ENCODE measurements at places on chromosomes 7 and 10.

GRCh38 chr7:25624833-25625232 is 396.5 kb upstream of the NPVF start:
- DNase-seq: peak; percentile 60

- DNase-seq: no peak
These were observed 73.4 kb downstream of the VSTM2A start for GRCh38 chr7:54615537-54615936.

GRCh38 chr10:124524991-124525653 is 63.5 kb downstream of the LHPP start:
- no peak for DNase-seq

DNA sequence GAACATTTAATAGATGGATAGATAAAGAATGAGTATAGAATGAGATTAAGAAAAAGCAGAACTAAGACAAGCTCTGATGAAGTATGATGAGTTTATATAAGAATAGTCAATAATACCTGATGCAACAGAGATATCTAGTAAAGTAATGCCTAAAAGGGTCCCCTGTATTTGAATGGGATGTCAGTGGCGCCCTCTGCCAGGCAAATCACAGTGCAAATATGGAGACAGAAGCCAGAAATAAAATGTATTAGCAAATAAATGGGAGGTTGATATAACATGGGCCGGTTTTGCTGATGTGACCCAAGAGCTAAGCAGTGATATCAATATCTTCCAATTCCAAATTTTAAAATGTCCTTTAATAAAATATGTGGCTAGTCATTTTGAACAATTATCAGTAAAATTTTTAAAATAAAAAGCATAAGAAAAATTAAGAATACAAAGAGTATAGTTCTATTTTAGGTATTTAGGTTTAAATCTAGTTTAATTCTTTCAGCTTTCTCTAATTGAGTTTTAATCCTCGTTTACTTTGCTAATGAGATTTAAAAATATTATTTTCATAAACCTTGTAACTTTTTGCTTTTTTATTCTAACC is 62.6 kb downstream of the ADK start:
- DNase-seq: no peak

GRCh38 chr10:30114881-30115625 is 55.7 kb upstream of the JCAD start:
- DNase-seq: no peak

DNA sequence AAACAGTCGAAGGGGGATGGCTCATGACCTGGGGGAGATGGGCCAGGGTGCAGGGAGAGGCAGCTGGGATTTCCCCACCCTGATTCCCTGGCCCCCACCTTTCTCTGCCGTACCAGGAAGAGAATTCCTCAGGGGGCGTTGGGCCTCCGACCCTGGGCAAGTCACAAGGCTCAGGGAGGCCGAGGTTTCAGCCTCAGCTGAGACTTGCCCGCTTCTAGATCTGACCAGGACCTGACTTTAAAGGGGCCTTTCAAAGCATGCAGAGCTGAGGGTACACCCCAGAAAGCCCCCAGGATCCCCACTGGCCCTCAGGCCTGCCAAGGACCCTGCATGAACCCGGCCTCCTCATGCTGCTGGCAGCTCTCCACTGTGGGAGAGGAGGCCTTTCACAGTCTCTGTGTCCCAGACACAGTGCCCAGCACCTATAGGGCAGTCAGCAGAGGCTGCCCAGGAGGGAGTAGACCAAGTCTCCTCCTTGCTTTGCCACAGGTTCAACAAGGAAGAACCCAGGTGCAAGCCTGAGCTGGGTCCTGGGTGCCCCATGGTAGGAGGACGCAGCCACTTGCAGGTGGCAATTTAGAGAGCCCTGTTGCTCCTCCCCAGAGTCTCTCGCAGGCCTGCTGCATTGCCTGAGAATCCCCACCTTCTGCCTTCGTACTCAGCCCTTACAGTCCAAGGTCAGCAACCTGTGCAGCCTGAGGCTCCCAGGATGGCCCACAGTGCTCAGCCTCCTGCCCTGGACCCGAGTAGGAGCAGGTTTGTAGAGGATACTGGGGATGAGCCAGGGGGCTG is 89.3 kb downstream of the CHST15 start:
- DNase-seq: no peak

- no peak for DNase-seq
These were observed 166.5 kb downstream of the TMEM26 start for GRCh38 chr10:61286686-61287085.

GRCh38 chr7:140992422-140992821 is 22.3 kb downstream of the MRPS33 start:
- no peak for DNase-seq

DNA sequence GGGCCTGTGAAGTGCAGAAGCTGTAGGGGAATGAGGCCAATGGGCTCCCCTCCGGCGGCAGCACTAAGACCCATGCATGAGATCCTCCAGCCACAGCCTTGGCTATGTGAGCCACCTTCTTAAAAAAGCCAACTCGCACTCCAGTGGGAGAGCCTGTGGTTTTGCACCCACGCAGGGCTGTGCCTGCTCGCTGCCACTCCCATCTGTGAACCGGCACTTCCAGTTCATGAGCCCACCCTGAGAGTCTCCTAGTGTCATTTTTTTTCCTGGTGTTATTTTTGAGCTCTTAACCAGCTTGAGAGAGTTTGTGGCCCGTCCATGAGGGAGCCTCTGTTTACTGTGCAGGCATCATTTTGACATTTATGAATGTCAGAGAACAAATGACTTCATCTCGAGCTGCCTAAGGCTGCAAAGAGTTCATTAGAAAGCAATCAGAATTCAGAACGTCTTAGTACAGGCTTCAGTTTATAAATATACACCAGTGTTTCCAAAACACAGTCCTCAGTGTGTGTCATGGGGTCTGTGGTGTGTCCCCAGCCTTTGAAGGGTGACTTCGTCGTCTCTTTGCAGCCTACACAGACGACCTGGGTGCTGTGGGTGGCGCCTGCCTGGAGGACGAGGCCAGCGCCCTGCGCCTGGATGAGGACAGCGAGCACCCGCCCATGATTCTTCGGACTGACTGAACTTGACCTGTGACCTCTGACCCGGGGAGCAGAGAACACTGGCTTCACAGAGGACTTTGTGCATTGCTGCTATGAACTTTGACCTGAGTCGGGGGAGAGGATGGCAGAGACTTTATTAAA is 40.4 kb downstream of the WIPI2 start:
- no peak for DNase-seq

GRCh38 chr10:119361037-119361436 is 153.7 kb downstream of the GRK5 start:
- no peak for DNase-seq

DNA sequence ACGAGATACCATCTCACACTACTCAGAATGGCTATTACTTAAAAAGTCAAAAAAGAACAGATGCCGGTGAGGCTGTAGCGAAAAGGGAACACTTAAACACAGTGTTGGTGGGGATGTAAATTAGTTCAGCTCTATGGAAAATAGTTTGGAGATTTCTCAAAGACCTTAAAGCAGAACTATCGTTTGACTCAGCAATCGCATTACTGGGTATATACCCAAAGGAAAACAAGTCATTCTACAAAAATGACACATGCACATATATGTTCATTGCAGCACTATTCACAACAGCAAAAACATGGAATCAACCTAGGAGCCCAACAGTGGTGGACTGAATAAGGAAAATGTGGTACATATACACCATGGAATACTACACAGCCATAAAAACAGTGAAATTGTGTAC is 56.9 kb downstream of the SAMD9 start:
- DNase-seq: no peak

DNA sequence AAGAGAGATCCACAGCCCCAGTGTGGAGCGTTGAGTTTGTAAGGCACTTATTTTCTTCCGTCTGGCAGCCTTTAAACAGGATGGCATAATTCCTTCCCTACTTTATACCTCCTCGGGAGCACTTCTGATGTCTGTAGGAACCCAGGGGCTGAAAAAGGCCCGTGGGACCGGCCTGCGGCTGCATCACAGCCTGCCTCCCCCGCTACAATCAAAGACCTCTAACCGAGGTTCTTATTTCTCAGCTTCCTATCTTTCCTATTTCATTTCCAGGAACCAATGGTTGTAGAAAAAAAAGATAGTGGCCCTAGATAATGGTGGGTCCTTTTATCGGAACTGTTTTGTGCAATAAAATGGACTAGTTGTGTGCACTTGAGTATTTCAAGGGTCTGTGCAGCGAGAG is 4.1 kb upstream of the CTBP2 start:
- DNase-seq: no peak

DNA sequence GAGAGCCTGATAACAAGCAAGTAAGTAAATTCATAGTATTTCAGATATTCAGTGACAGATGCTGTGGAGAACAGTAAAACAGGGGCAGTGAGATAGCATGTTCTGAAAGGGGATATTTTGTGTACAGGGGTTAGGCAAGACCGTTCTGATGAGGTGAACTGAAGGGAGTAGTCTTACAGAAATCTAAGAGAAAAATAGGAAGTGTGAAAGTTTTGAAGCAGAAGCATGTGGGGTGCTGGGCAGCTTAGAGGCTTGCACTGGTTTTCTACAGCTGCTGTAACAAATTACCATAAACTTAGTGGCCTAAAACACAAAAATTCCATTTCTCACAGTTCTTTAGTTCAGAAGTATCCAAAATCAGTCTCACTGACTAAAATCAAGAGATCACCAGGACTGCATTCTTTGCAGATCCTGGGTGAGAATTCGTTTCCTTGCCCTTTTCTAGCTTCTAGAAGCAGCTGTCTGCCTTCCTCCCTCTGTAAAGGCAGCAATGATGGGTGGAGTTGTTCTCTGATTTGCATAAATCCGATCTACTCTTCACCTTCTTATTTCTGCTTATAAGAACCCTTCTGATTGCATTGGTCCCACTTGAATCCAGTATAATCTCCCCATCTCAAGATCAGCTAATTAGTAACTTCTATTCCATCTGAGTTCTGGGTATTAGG is 7.5 kb upstream of the KLF14 start:
- no peak for DNase-seq

DNA sequence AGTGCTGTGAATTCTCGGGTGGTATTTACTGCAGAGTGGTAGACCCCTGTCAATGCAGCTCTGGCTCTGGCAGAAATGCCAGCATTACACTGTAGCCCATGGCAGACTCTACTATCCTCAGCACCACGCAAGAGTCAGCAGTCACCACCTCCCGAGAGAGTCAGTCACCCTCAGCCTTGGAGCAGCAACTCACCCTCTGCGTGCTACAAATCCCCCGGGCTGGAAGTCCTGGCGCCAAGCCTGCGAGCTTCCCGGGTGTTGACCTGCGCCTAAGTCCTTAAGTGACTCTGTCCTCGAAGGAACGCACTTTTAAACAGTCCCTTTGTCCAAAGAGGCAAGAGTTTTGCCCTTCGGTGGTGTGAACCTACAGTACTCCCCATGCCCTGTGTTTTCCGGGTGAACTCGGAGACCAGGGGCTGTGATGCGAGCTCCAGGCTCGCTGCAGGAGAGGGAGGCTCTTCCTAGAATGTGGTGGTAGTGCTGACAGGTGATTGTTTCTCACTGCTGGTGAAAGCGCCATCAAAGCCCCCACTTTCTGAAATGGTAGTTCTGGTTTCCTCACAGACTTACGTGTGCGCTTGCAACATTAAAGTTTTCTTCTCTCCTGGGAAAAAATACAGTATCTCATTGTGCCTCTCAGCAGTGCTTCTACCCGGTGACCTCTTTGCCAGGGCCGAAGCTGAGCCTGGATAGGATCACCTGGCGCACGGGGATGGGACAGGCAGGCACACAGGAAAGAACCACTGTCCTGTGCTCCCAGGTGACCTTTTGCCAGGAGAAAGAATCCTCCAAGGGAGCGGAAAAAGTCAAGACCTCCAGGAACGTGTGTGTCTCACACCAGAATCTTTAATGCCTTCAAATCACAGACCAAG is 33.1 kb upstream of the MBL2 start:
- DNase-seq: no peak

- no peak for DNase-seq
These were observed 78.8 kb downstream of the COL13A1 start for GRCh38 chr10:69880301-69881081.

DNA sequence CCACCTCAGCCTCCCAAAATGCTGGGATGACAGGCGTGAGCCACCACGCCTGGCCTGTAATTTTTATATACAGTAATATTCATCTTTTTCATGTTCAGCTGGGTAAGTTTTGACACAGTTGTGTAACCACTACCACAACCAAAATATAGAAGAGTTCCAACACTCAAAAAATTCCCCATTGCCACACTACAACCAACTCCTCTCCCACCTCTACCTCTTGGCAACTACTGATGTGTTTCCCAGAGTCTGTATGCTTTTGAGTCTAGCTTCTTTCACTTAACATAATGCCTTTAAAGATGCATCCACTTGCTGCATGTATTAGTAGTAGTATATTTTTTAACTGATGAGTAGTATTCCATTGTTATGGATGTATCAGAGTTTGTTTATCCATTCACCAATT is 90.7 kb downstream of the SRPK2 start:
- DNase-seq: no peak

DNA sequence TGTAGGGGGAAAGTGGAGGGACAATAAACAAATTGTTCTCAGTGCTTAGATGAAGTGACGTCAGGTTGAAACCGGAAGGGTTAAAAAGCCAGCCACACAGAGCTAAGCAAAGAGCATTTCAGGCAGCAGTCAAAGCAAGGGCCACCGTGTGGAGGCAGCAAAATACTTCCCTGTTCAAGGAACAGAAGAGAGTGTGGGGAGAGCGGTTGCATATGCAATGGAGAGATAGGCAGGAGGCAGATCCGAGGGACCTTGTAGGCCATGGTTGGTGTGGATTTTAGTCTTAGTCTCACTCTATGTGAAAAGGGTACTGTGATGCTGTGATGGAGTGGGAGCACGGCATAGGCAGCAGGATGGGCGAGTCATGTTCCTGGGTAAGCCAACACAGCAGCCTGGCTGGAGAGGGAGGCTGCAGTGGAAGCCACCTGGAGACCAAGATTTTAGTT is 3.8 kb upstream of the STN1 start:
- no peak for DNase-seq

DNA sequence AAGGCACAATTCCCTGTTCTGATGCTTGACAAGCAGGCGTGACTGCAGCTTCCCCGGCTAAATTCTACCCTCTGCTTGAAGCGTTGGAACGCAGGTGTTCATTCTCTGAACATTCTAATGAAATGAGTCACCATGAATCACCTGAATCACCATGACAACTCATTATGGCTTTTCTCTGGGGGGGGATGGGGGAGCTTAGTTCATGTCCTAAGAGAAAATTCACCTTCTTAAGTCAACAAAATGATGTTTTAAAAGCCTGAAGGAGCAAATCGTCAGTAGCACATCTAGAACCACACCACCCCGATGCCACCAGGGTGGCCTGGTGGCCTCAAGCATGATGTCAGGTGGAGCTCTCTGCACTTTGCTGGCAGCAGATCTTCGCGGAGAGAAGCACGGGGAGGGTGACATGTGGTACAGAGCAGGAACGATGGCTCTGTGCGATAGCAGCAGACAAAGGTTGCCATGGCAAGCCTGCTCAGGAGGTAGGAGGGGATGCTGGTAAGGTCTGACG is 33.7 kb downstream of the DDC start:
- DNase-seq: no peak

GRCh38 chr10:70492786-70493659 is 14.5 kb downstream of the PALD1 start:
- no peak for DNase-seq
